Bone marrow (tissue), 2 donors: ENCODE measurements at places on chromosomes 12 and 14.

DNA sequence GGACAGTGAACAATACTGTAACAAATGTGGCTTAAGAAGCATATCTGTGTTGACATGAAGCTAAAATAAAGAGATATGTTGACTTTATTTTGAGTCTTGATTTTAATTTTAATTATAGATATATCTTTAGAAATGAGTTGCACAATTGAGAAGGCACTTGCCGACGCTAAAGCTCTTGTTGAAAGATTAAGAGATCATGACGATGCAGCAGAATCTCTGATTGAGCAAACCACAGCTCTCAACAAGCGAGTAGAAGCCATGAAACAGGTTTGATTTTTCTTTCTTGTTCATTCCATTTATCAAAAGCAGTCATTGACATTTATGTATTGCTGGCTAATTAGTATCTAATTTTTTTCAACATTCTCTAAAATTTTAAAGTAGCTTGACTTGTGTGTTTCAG lies 15.8 kb downstream of the FGFR1OP2 start:
- DNase-seq = no peak

GRCh38 chr12:104734541-104735095 lies 223.5 kb downstream of the SLC41A2 start:
- DNase-seq = no peak

GRCh38 chr12:13182881-13183280 lies 13.6 kb upstream of the EMP1 start:
- no peak for DNase-seq

DNA sequence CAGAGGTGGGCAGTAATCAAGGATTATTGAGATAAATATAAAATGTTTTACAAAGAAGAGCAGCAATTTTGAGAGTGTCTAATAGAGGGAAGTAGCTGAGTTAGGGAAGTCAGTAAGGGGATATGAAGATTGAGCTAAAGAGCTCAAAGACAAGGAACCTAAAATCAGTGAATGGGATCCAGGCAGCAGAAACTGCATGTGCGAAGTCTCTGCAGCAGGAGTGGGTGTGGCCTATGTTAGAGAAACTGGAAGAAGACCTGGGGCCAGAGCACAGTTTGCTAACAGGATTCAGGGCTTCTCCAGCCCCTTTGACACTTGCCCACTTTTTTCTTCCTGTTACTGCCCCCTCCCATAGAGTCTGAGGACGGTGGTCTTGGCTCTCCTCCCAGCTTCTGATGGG lies 36.3 kb upstream of the PLXNC1 start:
- DNase-seq = no peak

- no peak for DNase-seq
These were observed 103.3 kb upstream of the FZD10 start for GRCh38 chr12:130058926-130059472.

GRCh38 chr12:68972595-68972994 lies 39.6 kb upstream of the CPM start:
- no peak for DNase-seq
